ENCODE measurements at places on chromosomes 13 and 19. TPM values are rescaled to one million over a fixed set of nuclear protein-coding genes. Genes with fewer than 3 reads are reported as not detected.
A peak's percentile ranks its signal among the peaks of the same experiment; 100 is the strongest.

The ARID3A gene
- polyA plus RNA-seq, result 28.3 TPM

The SLC25A41 gene
- polyA plus RNA-seq, result 1.6 TPM

The ESD gene
- 277 TPM for polyA plus RNA-seq

DNA sequence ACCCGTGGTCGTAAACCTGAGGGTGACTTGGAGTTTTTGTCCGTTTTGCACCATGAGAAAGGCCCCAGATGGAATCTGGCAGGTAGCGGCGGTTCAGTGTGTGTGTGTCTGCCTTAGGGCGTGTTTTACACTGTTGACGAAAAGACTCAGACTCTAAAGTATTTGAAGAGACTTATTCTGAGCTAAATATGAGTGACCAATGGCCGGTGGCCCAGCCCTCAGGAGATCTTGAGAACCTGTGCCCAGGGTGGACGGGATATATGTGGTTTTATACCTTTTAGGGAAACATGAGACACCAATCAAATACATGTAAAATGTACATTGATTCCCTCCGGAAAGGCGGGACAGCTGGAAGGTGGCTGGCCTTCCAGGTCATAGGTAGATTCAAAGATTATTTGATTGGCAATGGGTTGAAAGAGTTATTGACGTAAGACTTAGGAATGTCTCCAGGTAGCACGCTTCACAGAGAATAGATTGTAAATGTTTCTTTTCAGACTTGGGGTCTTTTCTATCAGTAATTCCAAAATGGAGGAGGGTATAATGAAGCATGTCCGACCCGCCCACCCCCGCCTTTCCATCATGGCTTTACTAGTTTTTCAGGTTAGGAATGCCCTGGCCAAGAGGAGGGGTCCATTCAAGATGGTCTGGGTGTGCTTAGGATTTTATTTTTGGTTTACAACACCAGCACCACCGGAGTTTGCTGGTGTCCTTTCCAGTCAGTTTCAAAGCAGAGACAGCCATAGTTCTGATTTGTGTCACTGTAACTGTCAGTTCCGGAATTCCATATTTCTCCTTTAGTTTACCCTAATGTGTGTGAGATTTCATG, 1.0 kb upstream of the ZNF529 start:
- DNase-seq, result peak; percentile 14

Measured in renal cortex interstitium (tissue), 15 donors.